ENCODE measurements at places on chromosomes 11 and 22. TPM values are rescaled to one million over a fixed set of nuclear protein-coding genes. Genes with fewer than 3 reads are reported as not detected.

The KCNJ4 gene
- total RNA-seq = 0.03 TPM

The OR5B21 gene
- total RNA-seq = not detected

The MS4A15 gene
- not detected for total RNA-seq

The FAT3 gene
- 1.1 TPM for total RNA-seq

The TESMIN gene
- total RNA-seq = 0.10 TPM

The OR8H2 gene
- total RNA-seq = not detected

The LRRN4CL gene
- 4.9 TPM for total RNA-seq

The DEFB108B gene
- total RNA-seq = not detected

The ACRV1 gene
- total RNA-seq = not detected

The LDHAL6A gene
- not detected for total RNA-seq

The MS4A6E gene
- total RNA-seq = not detected

The GGT5 gene
- 12.1 TPM for total RNA-seq

The DDI1 gene
- total RNA-seq = not detected

The PNPLA3 gene
- total RNA-seq = 5.5 TPM

The RASD2 gene
- 0.65 TPM for total RNA-seq

The OR4C11 gene
- total RNA-seq = not detected

The GAS2 gene
- 1.2 TPM for total RNA-seq

The ACR gene
- not detected for total RNA-seq
